ENCODE measurements at places on chromosomes 3 and 15.

GRCh38 chr15:44804298-44805046, 68.1 kb downstream of the TRIM69 start:
- DNase-seq, result no peak

GRCh38 chr3:71662056-71662455, 63.1 kb downstream of the EIF4E3 start:
- no peak for DNase-seq

- no peak for DNase-seq
Measured at GRCh38 chr3:188670446-188670845, 501.3 kb upstream of the TPRG1 start.

- DNase-seq, result peak; percentile 99
Measured at GRCh38 chr15:49046220-49047102, at the start of gene SECISBP2L. TSS of gene SECISBP2L (minus strand) at chr15:49046446. CDS start at chr15:49046299, 147 bp downstream.

GRCh38 chr3:187019542-187020072, 89.3 kb downstream of the ST6GAL1 start:
- no peak for DNase-seq

- DNase-seq, result no peak
Measured at GRCh38 chr3:179672918-179673317, 20.1 kb downstream of the USP13 start.

- DNase-seq, result no peak
Measured at GRCh38 chr3:58323529-58324390, 8.9 kb upstream of the PXK start.

DNA sequence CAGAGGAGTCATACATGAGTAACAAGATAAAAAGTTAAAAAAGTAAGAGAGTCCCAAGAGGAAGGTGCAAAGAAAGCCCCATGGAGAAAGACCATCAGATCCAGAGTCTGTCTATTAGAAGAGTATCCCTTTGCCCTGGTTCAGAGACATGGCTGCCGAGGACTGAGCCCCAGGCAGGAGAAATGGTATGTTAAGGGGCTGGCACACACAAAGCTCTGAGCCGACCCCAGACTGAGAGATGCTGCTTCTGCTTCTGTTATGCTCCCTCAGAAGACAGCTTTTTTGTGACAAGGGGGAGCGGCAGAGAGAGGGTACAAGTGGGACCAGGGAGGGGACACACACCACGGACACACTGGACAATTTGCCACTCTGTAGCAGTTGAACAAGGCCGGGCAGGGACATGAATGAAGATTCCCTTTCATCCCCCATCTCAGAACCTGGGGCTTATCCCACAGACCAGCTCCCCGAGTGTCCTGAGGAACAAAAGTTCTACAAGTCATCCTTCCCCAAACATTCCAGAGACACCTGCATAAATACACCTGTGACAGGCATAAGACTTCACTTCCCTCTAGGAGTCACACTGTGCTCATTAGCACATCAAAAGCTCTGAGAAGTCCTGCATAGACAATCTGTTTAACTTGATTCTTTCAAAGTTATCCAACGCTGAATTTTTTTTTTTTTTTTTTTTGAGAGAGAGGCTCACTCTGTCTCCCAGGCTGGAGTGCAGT, 161.6 kb upstream of the WNT5A start:
- DNase-seq, result no peak

GRCh38 chr3:185655426-185656320, 69.6 kb downstream of the SENP2 start:
- DNase-seq, result no peak

- peak; percentile 79 for DNase-seq
Measured at GRCh38 chr3:115071601-115072000, 75.5 kb downstream of the ZBTB20 start.

DNA sequence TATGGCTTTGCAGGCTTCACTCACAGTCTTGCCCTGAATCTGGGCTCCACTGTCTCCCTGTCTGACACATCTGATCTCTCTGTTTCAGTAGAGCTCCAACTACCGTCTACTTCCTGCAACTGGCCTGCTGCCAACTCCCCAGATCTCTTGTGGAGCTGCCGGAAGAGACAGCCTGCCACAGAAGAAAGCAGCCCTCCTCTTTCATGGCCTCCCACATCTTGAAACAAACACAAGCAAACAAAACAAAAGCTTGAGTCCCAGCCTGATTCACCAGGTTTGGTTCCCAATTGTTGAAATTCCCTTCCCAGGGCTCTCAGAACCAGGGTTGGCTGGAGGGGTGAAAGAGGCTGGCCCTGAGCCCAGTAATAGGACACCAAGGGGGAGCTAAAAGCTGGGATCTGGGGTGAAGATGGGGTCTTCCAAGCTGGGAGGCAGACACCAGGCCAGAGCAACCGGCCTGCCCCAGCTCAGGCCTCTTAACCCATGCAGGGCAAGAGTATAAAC, 55.3 kb upstream of the CA12 start:
- peak; percentile 86 for DNase-seq

GRCh38 chr15:73464602-73465001, 21.6 kb downstream of the REC114 start:
- no peak for DNase-seq

GRCh38 chr3:179027326-179027900, 44.2 kb downstream of the ZMAT3 start:
- no peak for DNase-seq

DNA sequence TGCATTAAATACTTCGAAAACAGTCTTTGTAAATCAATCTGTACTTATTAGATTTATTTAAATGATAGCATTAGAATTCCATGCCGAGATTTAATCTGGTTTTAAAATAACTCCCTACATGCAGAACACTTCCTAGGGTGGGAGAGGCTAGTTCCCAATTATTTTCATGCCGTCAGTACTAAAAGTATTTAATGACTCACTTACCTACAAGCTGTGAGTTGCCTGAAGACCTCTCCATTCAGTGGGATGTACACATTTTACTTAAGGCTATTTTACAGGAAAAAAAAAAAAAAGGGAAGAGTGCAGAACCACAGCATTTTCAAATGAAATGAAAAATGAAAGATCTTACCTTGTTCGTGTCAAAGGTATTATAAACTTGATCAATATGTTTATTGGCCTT, 469 bp downstream of the GUCA1C start:
- no peak for DNase-seq

GRCh38 chr15:35194296-35194695, 109.2 kb upstream of the NANOGP8 start:
- no peak for DNase-seq

- DNase-seq, result no peak
Measured at GRCh38 chr3:58559586-58559985, 17.6 kb downstream of the FAM107A start.

DNA sequence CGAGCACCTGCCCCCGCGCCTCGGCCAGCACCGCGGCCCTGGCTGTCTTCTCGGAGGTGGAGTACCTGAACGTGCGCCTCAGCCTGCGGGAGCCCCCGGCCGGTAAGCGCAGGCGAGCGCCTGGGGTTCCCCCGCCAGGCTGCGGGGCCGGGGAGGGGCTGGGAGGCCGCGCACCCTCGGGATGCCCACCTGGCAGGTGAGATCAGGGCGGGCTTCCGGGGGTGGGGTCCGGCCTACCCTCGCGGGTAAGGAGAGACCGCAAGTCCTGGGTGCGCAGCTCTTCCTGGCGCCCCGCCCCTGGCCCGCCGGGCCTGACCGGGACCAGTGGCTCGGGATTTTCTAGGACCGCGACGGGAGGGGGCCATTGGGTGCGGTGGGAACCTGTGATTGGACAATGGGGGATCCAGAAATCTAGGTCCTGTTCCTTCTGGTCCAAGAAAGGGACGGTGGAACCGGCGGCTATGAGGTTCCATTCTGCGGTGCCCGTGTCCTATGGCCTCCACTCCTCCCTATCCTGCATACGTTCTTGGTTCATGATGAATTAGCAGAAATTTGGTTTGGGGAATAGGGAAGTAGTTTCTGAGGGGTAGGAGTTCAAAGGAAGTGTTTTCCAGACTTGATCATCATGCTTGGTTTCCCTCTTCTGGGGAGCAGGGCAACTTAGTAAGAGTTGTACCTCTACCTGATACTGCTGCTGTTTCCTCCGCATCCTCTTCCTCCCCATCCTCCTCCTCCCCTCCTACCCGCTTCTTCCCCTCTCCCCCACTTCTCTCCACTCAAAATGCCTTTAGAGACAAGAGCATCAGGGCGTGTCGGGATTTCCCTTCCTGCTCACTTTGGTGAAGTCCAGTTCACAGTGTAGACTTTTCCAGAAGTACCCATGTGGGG, 808 bp downstream of the ARRDC4 start:
- peak; percentile 43 for DNase-seq

- DNase-seq, result peak; percentile 0
Measured at GRCh38 chr3:195764961-195765706, 44.4 kb downstream of the MUC20 start.

DNA sequence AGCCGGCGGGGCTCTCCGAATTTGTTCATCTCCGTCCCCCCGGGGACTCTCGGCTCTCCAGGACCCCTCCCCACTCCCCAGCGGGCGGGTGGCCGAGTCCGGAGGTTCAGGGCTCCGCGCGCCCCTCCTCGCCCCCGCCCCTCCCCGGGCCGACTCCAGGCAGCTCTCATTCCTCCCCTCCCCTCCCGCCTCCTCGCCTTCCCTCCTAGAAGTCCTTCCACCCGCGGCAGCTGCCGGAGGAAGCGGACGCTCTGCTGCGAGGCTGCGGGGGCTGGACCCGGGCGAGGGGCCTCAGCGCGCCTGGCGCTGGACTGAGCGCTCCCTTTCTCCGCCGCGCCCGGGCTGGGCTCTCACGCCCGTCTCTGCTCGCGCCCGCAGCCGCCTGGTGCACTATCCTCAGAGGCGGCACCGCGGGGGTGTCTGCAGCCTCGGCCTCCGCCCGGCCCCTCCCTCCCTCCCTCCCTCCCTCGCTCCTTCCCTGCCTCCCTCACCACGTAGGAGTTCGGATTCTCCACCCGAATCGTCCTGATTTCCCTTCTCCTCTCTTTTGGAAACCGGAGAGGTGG, at the start of gene ROBO2:
TSS of gene ROBO2 (plus strand) at position 494 of the 566 bp plus-strand sequence. CDS start 687 bp downstream, outside the sequence.
- DNase-seq, result no peak

DNA sequence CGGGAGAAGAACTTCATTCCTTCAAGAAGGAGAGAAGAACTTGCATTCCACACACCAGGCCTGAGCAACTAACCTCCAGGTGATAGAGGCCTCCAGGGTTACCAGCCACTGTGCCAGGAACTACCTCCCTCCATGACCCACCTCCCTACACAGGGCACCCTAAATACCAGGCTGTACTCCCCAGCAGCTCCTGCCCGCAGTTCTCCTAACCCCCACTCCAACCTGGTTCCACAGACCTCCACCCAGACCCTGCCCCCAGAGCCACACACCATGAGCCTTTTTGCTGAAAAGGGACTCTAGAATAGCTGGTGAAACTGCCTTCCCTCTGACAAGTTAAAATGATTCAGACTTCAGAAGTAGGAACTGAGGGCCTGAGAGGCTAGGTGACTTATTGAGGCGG, 8.2 kb downstream of the IGDCC3 start:
- no peak for DNase-seq

DNA sequence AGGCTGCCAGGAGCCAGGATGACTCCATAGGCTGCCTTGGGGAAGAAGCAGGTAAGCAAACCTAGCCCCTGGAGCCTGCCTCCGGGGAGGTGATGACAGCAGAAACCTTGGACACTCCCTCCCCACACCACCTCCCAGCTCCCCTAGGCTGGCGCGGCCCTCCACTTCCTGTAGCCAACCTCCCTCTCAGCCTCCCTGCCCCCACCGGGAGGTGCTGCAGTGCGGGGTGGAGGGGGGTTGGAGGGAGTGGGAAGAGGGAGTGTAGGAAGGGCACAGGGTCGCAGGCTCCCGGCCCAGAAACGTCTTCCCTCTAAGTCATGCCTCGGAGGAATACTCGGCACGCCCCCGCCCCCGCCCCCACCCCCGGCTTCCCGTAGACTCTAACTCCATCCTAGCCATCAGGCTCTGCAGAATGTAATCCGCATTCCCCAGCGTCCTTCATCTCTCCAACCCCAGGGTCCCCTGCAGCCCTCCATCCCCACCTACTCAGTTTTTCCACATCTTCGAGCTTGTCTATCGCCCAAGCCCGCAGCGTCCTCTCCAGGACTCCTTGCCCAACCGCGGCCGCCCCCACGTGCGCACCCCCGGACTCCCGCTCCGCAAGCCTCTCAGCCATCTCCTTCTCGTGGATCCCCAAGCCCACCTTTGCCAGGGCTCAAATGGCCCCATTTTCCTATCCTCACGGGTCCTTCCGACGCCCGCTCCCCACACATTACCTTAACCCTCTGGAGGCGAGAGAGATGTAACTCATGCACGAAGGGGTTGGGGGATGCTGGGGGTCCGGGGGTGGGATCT, 528 bp downstream of the LPCAT4 start:
- DNase-seq, result peak; percentile 85

- DNase-seq, result no peak
Measured at GRCh38 chr3:172305552-172305951, 142.7 kb downstream of the GHSR start.

DNA sequence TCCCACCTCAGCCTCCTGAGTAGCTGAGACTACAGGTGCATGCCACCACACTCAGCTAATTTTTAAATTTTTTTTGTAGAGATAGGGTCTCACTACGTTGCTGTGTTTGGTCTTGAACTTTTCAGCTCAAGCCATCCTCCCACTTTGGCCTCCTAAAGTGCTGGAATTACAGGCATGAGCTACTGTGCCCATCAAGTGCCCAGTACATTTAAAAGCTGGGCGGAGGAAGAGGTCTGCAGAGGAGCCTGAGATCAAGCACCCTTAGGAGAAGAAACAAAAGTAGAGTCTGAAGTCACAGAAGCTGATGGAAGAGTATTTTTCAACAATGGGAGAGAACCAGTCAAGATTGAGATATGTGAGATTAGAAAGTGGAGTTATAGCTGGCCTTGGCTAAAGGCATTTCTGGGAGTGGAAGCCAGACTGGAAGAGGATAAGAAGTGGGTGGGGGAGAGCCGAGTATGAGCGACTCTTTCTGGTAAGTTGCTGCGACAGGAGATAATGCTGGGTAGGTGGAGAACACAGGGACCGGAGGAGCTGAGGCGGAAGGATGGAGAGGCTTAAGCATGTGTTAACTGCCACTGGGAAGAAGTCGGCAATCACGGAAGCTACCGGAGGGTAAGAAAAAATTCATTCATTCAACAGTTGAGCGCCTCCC, 782 bp upstream of the IREB2 start:
- DNase-seq, result no peak

- no peak for DNase-seq
Measured at GRCh38 chr3:4804161-4805058, 174.8 kb upstream of the BHLHE40 start.
